ENCODE measurements at places on chromosomes 5 and 9.

DNA sequence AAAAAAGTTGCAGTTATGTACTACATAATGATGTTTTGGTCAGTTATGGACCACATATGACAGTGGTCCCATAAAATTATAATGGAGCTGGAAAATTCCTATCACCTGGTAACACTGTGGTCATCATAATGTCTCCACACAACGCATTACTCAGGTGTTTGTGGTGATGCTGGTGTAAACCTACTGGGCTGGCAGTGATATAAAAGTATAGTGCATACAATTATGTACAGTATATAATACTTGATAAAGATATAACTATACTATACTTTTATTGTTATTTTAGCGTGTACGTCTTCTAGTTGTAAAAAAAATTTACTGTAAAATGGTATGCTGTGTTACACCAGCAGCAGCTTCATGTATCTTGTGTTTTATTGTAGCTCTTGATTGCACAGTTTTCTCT lies 66.0 kb upstream of the PANK3 start:
- no peak for ATAC-seq

GRCh38 chr9:115531410-115532125 lies 413.6 kb upstream of the TNC start:
- ATAC-seq, result no peak

- no peak for ATAC-seq
These were observed 409.9 kb upstream of the ADAMTS16 start for GRCh38 chr5:4730279-4730678.

DNA sequence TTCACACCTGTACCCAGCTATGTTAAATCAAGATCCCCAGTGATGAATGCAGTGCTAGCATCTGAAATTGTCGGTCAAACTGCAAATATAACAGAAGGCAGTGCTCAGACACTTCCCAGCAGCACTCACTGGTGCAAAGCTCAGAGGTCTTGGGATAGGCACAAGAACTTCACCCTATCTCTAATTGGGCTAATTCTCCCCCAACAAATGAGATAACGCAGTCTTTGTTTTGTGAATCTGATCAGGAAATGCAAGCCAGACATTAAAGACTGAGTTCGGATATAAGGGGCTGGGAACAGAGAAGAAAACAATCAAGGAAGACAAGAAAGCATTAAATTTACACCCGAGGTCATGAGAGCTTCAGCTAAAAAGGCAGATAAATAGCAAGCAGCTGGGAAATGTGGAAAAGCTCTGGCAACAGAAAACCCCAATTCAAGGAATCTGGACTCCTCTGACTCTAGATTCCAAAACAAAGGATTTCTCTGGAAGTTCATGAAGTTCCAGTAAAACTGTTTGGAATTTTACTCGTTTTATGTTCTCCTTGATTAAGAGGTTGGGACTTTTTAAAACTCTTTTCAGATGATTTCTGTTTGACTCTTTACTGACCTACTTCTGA lies 65.1 kb downstream of the GNA14 start:
- no peak for ATAC-seq

GRCh38 chr9:136308702-136309053 lies 4.8 kb upstream of the CCDC187 start:
- no peak for ATAC-seq

GRCh38 chr9:23123048-23123632 lies 676.5 kb downstream of the DMRTA1 start:
- no peak for ATAC-seq

Data from activated CD4-positive, CD25-positive, alpha-beta regulatory T cell treated with anti-CD3 and anti-CD28 coated beads, Interleukin-2, amount 50 U/mL, for 24 hours (primary cell).